ENCODE measurements at places on chromosomes 5 and 9. TPM values are rescaled to one million over a fixed set of nuclear protein-coding genes. Genes with fewer than 3 reads are reported as not detected.

The TAF11L5 gene
- not detected for total RNA-seq

The ZFP2 gene
- 0.73 TPM for total RNA-seq

The NFX1 gene
- total RNA-seq = 32.0 TPM

The IL13 gene
- 0.31 TPM for total RNA-seq

The BTNL8 gene
- total RNA-seq = not detected

The FAM153A gene
- total RNA-seq = 16.5 TPM

The FPGS gene
- 44.4 TPM for total RNA-seq

The MAP3K1 gene
- 125 TPM for total RNA-seq

The ZNF883 gene
- total RNA-seq = 0.84 TPM

The CXCL14 gene
- total RNA-seq = not detected

The SPINK13 gene
- total RNA-seq = not detected

The LECT2 gene
- not detected for total RNA-seq

The BNC2 gene
- 2.5 TPM for total RNA-seq

The PCDHA12 gene
- not detected for total RNA-seq

The IFNA21 gene
- not detected for total RNA-seq

The FOXD4L5 gene
- total RNA-seq = under 0.01 TPM

The ZBTB26 gene
- total RNA-seq = 7.5 TPM

The MRNIP gene
- total RNA-seq = 13.2 TPM

The ABLIM3 gene
- 4.4 TPM for total RNA-seq

The SLC27A6 gene
- total RNA-seq = not detected

The SMU1 gene
- total RNA-seq = 25.5 TPM

The SLC1A3 gene
- total RNA-seq = 3.9 TPM

The HK3 gene
- 24.2 TPM for total RNA-seq

The TEX48 gene
- total RNA-seq = not detected

The NRARP gene
- 1.8 TPM for total RNA-seq

Measured in mononuclear cell (primary cell).